ENCODE measurements at places on chromosomes 2 and 18. TPM values are rescaled to one million over a fixed set of nuclear protein-coding genes. Genes with fewer than 3 reads are reported as not detected.

PARD3B gene
- 5.8 TPM for total RNA-seq

TEKT4 gene
- total RNA-seq, result not detected

LYG1 gene
- not detected for total RNA-seq

PAX3 gene
- not detected for total RNA-seq

CNTNAP5 gene
- not detected for total RNA-seq

ASXL3 gene
- total RNA-seq, result 0.32 TPM

RABL2A gene
- total RNA-seq, result 4.5 TPM

RTP5 gene
- not detected for total RNA-seq

POTEC gene
- total RNA-seq, result not detected

NGEF gene
- total RNA-seq, result not detected

SERPINB12 gene
- total RNA-seq, result not detected

NPHP1 gene
- total RNA-seq, result 9.9 TPM

TTC32 gene
- 10.8 TPM for total RNA-seq

CDH20 gene
- total RNA-seq, result not detected

RAPGEF4 gene
- 15.0 TPM for total RNA-seq

CDH7 gene
- total RNA-seq, result under 0.01 TPM

CIDEA gene
- total RNA-seq, result 0.46 TPM

NFATC1 gene
- 2.6 TPM for total RNA-seq

WIPF1 gene
- total RNA-seq, result 8.1 TPM

AGBL5 gene
- total RNA-seq, result 15.7 TPM

PSMA8 gene
- total RNA-seq, result not detected

AFF3 gene
- not detected for total RNA-seq

ARHGEF33 gene
- 0.15 TPM for total RNA-seq

EFR3B gene
- total RNA-seq, result 0.32 TPM

C1GALT1C1L gene
- 0.97 TPM for total RNA-seq

CRACDL gene
- 7.3 TPM for total RNA-seq

MTCL1 gene
- total RNA-seq, result 25.2 TPM

RGPD8 gene
- 16.3 TPM for total RNA-seq

FSIP2 gene
- 0.30 TPM for total RNA-seq

TLK1 gene
- total RNA-seq, result 12.6 TPM

CHRND gene
- not detected for total RNA-seq

IL36G gene
- not detected for total RNA-seq

UPP2 gene
- not detected for total RNA-seq

CERS6 gene
- total RNA-seq, result 13.4 TPM

SPOPL gene
- total RNA-seq, result 14.6 TPM

GAD1 gene
- 0.97 TPM for total RNA-seq

NYAP2 gene
- not detected for total RNA-seq

OSR1 gene
- total RNA-seq, result not detected

PRSS56 gene
- total RNA-seq, result not detected

MEP1B gene
- total RNA-seq, result not detected

GKN2 gene
- not detected for total RNA-seq

ERFE gene
- 0.30 TPM for total RNA-seq

AMER3 gene
- not detected for total RNA-seq

EPB41L3 gene
- total RNA-seq, result 169 TPM

SIX3 gene
- total RNA-seq, result not detected

STPG4 gene
- not detected for total RNA-seq
